Activated CD4-positive, alpha-beta T cell treated with anti-CD3 and anti-CD28 coated beads, Interleukin-2, amount 50 U/mL, for 48 hours (primary cell): ENCODE measurements at places on chromosomes 7 and 10.

- DNase-seq, result no peak
Observed at GRCh38 chr10:89576696-89577095, 41.3 kb upstream of the SLC16A12 start.

GRCh38 chr10:131433568-131433967 is 122.0 kb upstream of the TCERG1L start:
- DNase-seq, result no peak

DNA sequence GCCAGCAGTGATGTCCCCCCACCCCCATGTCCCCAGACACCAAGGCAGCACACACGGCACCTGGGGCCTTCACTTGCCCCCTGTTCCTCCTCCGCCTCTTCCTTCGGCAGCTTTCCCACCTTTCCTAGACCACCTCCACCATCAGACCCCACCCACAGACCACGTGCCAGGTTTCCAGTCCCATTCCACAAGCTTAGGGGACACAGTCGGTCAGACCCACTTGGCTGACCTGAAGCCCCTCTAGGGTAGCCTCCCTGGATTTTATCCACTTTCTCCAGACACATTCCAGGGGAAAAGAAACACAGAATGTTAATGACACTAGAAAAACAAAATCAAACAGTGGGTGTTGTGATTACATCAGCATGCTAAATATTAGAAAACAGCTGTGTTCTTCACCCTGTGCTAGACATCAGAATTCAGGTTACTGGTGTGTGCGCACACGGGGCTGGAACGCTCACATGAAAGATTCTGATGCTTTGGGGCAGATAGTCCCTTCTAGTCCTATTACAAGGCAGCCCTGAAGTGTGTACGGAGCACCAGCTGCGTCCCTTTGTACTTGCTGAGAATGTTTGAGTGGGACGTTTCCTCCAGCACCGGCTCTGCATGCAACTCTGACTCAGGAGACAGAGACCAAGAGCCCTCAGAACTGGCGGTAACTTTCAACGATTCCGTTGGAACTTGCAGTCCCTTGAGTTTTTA is 75.5 kb upstream of the PPP2R2D start:
- no peak for DNase-seq

DNA sequence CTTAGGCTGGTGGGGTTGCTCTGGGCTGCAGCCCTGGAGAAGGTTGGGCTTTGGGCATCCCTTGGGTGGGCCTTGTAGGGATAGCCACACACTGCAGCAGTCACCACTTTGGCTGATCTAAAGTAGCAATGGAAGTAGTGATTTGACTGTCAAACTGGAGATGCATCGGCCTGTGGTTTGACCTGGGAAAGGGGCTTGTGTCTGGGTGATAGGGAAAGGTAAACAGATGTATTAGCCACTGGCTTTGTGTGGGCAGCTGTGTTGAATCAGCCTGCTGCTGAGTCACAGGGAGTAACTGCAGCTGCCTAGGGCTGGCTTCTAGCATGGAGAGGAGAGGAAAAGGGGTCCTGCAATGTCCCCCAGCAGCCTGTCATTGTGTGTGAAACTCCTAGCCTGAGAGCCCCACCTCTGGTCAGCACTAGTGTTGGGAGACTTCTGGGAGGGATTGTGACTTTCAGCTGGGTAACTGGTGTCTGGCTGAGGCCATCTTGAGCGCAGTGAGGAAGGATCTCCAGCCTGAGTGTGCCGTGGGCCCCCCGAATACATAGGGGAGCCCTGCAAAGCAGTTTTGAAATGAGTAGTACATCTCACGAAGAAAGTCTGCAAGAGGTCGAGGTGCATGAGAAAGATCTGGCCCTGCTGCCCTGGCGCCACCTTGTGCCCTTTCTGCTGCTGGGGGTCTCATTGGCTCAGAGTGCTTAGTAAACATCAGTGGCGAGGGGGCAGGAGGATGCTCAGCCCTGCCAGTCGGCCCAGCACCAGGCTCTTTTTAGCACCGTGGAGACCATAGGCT is 117.3 kb downstream of the FANK1 start:
- peak; percentile 24 for DNase-seq

DNA sequence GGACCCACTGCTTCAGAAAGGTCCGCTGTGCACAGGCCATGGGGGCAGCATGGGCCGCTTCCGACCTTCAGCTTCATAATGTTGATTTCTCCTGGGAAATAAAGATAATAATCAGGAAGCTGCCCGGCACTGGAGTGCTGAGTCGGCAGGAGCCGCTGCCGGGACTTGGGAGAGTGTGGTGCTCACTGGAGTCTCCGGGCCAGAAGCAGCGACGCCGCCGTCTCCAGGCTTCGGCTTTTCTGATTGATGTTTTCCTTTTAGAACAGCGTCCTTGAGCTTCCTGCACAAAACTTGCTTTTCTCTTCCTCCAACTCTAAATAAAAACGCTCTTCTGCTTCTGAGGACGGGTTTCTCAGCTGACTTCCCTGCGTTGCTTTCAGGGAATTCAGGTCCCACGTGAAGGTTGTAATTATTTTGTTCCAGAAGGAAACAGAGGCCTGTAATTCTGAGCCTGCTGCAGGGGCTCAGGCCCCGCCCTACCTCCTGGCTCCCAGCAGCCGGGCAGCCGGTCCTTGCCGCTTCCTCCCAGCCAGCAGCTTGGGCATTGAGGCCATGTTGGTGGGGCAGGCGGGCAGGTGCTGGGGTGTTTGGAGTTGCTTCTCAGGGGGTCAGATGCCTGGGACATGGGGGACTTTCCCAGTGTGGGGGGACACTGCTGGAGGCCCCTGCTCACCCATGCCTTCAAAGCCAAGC is 14.7 kb downstream of the PWWP2B start:
- no peak for DNase-seq

DNA sequence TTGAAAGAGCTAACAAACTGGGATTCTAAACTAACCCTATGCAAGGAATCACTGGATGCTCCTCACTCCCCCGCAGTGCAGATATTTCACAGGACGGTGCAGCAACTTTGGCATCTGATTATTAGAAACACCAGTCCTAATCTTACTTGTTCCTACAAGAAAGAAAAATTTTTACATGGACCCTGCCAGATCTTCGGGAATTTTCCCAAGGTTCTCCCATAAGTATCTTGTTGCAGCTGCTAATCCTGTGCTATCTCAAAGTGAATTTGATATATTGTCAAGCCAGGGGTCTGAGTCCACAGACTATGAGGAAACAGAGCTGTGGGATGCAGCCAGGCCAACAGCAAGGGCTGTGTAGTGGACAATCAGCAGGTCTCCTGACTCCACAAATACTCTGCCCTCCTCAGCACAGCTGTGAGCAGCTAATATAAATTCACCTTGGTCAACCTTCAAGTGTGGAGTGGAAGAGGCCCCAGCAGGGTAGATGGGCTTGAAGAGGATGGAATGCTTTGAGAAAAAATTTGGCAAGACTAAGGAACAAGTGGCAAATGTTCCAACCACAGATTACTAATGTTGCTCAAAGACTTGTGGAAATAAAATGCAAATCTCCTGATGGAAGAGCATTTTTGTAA is 25.6 kb downstream of the VSTM4 start:
- DNase-seq, result no peak

DNA sequence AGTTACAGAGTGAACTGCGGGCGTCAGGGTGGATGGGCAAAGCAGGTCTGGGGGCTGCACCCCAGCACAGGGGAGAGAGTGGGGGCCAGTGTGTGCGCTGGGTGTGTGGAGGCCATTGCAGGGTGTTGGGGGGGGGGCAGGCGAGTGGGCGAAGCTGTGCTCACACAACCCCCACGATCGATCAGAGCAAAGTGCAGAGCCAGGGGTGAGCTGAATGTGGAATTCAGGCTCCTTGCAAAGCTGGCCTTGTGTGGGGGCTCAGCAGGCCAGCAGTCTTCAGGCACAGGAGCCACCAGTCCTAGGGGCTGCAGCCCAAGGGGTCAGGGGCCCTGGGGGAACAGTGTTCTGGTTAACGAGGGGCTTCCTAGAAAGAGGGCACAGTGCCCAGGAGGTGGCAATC is 862 bp upstream of the SHH start:
- no peak for DNase-seq
